ENCODE measurements at places on chromosomes 11 and 22.

DNA sequence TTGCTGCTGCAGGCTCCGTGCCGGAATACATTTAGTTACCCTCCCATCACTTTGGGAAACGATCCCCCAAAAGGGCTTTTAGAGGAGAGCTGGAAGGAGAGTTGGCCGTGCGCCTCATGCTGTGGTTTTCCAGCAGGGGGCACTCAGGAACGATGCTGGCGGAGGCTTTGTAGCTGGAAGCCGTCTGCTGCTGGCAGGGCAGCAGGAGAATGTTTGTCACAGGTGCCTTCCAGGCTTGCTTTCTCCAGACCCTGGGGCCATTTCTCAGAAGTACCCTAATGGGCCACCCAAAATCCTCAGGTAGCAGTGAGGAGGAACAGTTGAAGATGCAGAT lies 30.0 kb upstream of the CABP7 start:
- peak; percentile 70 for DNase-seq

DNA sequence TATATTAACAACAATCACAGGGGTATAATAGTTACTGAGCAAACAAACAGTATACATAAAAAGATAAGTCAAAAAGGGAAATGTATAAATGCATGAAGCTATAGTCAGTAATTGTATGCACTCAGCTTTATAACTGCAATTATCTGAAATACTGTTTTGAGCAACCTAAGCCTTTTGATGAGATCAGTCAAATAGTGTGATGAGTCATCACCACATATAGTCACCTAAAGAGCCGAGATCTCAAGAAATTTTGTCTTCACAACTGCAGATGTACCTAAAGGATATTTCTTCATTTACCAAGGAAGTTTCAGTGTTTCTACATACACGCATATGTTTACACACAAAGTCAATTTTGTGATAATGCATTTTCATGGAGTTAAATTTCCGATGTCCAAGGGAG lies 5.4 kb upstream of the OR51A2 start:
- no peak for DNase-seq

DNA sequence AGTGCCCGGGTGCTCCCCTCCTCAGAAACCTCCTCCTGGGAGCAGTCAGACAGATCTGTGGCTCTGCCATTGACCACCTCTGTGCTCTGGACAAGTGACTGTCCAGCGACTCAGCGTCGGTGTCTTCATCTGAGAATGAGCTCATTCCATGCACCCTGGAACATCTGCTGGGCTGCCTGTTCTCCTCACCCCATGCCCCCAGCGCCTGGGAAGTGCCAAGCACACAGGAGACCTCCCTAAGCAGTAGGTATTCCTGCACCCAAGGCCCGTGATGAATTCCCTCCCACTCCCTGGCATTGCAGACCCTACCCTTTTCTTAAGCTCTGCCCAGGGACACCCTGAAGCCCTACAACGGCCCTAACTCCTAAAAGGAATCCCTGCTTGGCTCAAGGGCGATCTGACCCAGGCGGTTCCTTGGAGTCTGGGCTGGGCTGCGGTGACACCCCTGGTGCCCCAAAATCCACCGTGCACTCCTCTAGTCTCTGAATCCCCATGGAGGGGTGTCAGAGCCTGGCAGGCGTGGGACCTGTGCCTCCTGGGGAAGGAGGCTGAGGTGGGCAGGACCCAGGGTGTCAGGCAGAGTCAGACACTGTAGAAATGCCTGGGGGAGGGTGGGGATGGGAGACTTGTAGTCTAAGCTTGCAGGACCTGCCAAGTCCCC lies 92.0 kb downstream of the CEP164 start:
- no peak for DNase-seq

DNA sequence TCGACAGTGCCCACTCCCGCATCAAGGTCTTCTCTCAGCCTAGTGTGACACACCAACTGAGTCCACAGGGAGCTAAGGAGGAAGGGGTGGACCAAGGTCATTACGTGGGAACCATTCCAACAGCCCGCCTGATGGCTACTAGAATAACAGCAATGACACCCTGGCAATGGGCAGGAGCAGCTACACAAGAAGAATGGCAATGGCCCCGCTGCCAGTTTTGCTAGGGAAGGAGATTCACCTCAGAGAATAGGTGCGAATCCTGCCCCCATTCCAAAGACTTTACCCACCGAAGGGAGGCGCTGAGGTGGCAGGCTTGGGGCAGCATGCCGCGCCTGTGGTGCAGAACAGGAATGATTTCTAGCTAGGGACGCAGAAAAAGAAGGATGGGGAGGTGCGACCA lies 9.1 kb downstream of the WT1 start:
- DNase-seq: no peak

- DNase-seq: no peak
Observed at GRCh38 chr11:121344824-121345223, 52.3 kb downstream of the SC5D start.

GRCh38 chr11:8624698-8625097 lies 30.7 kb upstream of the STK33 start:
- DNase-seq: no peak

- no peak for DNase-seq
Observed at GRCh38 chr22:29813563-29813962, 24.5 kb downstream of the ASCC2 start.

DNA sequence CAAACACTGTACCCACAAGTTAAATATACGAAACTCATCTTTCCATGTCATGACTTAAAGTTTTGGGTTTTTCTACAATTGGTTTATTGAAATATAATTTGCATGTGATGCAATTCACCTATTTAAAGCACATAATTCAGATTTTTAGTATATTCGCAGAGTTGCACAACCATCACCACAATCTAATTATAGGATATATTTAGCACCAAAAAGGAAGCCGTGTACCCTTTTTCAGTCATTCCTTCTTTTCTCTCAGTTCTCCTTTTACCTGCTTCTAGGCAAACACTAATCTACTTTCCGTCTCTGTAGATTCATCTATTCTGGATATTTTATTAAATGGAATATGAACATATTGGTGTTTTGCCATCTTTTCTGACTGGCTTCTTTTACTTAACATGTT lies 1458.1 kb upstream of the TENM4 start:
- DNase-seq: no peak

DNA sequence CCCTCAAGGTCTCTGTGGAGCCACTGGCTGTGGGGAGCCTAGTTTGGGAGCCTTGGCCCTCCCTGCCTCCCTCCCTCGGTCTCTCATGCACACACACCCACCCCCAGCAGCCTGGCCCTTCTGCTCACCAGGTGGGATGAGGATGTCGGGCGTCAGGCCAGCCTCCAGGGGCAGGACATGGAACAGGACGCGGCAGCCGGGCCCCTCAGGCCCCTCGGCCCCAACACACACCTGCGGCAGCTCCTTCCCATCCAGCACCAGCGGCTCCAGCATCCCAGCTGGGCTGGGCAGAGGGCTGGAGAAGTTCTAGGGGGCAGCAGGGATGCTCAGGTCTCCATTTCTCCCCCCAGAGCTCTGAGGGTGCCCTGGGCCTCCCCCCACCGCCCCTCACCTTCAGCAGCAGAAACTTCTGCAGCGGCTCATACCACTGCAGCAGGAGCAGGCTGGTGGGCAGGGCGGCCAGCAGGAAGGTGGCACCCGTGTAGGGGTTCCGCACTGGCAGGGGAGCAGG lies 11.2 kb downstream of the MAP4K2 start:
- no peak for DNase-seq

GRCh38 chr11:8287703-8288102 lies 24.0 kb upstream of the LMO1 start:
- DNase-seq: no peak

DNA sequence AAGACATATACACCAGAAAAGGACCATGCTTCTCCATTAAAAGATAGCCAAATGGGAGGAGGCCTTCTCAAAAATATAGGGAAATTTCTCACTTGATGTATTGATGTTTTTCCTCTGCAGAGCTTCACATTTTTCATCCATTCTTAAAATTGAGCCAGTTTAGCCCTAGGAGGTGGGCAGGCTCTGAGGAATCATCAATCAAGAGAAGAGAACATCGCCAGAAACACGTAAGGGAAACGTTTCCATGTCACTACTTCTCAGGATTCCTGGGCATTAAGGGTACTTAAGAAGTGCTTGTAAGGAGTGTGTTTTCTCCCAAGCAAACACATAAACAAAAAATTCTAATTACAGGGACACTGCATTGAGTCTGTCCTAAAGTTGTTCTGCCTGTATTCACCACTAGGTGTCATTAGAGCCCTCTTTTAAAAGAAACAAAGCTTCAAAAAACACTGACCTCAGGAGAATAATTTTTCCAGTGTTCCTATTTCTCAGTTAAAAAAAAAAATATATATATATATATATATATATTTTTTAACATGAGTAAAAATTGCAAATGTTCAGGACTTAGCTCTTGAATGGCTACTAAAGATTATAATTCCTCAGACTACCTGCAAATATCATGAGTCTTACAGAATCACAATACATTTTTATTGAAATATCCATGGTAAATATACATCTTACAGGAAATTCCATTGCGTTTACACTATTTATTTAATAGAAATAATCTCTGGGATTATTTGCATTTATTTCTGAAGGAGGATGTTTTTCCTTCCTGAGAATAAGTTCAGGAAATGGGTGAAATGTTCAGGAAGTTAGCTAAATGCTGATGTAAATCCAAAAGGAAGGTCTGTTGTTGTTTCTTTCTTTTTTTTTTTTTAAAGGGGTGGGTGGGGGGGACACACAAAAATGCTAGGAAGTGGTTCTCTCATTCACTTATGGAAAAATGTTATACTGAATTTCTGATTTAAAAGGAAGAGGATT lies 16.0 kb downstream of the FZD4 start:
- no peak for DNase-seq

DNA sequence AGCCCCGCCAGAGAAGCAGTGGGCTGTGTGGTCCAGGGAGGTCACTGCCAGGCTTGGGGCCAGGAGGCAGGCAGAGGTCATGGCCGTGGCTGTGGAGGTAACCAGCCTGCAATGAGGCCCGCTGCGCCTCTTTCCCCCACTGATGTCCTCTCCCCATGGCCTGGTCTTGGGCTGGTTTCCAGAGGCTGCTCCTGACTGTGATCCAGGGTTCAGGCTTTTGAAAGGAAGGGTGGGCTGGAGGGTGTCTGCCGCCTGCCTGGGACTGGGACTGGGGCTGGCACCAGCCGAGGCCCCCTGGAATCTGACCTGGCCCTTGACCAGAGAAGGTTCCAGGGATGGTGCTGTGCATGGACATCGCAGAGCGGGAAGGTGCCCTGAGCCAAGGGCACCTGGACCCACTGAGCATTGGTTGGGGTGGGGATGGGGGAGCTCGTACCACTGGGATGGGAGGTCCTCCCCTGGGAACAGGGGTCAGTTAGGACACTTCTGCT lies 59.6 kb upstream of the THY1 start:
- DNase-seq: peak; percentile 32

GRCh38 chr11:64869571-64870175 lies 8.7 kb downstream of the EHD1 start:
- DNase-seq: no peak

DNA sequence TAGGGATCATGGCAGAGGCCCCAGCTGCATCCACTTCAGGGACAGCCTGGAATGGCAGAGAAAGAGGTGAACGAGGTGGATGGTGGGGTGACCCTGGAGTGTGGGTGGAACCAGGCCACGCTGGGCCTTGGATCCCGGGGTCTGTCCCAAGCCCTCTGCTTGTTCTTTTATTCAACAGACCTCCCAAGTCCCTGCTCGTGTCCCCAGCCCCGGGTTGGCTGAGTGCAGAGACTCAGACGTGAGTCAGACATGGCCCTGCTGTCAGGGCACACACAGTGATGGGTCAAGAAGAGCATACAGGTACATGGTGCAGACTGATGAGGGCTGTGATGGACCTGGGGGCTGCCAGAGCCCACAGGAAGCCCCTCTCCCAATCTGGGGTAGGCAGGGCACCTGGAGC lies 6.6 kb downstream of the ARHGAP8 start:
- no peak for DNase-seq

All from mesothelial cell of epicardium (in vitro differentiated cells).